ENCODE measurements at places on chromosomes 6 and 20. TPM values are rescaled to one million over a fixed set of nuclear protein-coding genes. Genes with fewer than 3 reads are reported as not detected.

The HRH3 gene
- not detected for total RNA-seq

The SUMO4 gene
- 1.9 TPM for total RNA-seq

The RAET1L gene
- total RNA-seq = not detected

The COX4I2 gene
- total RNA-seq = 1.8 TPM

The IL17F gene
- total RNA-seq = not detected

The FAM83D gene
- 1.3 TPM for total RNA-seq

The TCP11 gene
- not detected for total RNA-seq

The MATN4 gene
- total RNA-seq = 0.24 TPM

The NFKBIE gene
- total RNA-seq = 16.4 TPM

The KCNS1 gene
- not detected for total RNA-seq

The BEND6 gene
- total RNA-seq = 0.72 TPM

The WFDC10B gene
- total RNA-seq = not detected

The HLA-DRB1 gene
- 56.2 TPM for total RNA-seq

The GPLD1 gene
- 6.8 TPM for total RNA-seq

The CCR6 gene
- not detected for total RNA-seq

The KCNK16 gene
- total RNA-seq = not detected

The TDRD6 gene
- total RNA-seq = 0.44 TPM

The ULBP2 gene
- not detected for total RNA-seq

The C6orf52 gene
- not detected for total RNA-seq

The HTR1E gene
- not detected for total RNA-seq

The LMBRD1 gene
- total RNA-seq = 62.5 TPM
